ENCODE measurements at places on chromosomes 6 and 20.

- DNase-seq: no peak
These were observed 161.3 kb downstream of the SOX4 start for GRCh38 chr6:21754891-21755290.

DNA sequence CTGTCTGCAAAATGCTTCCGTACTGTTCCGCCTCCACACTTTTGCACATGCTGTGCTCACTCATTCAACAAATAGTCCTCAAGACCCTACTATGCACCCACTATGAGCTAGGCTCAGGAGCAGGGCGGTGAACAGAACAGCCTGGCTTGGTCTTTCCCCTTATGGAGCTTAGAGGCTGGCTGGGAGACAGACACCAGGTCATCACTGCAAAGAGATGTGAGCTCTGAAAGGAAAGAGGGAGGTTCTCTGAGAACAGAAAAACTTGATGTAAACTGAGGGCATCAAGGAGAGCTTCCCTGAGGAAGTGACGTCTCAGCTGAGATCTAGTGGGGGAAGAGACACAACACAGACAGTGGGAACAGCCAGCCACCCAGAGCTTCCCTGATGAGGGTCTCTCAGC, 31.0 kb upstream of the TGM2 start:
- DNase-seq: no peak

DNA sequence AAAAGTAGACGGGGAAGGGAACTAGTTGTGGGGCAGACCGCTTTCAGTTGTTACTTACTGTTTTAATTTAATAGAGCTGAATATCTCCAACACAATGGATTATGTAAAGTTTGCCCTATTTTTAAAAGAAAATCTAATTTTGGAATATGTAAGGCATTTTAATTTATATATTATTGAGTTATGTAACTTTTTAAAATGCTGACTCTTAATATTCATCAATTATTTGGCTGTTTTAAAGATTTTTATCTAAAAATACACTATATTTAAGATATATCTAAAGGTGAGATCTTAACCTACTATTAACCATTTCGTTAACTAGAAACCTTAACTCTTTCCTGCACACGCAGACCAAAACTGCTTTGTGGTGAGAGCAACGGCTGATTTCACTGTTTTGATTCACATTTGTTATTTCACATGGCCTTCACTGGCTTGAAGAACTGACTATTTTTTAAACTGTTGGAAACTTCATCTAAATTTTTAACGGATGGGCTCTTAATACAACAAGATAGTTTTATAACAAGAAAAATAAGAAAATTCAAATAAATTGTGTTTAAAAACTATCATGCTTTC, 87.9 kb downstream of the HUS1B start:
- DNase-seq: no peak

DNA sequence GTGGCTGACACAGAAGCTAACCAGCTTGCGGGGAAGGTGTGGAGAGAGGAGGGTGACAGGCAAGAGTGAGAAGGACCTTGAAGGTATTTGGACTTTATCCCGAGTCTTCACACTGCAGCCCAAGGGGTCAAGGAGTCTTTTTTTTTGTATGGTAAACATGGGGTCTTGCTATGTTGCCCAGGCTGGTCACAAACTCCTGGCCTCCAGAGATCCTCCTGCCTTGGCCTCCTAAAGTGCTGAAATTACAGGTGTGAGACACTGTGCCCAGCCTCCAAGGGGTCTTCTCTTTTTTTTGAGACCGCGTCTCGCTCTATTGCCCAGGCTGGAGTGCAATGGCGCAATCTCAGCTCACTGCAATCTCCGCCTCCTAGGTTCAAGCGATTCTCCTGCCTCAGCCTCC, 9.2 kb downstream of the SOX12 start:
- no peak for DNase-seq

GRCh38 chr6:21759721-21760120, 166.2 kb downstream of the SOX4 start:
- no peak for DNase-seq

GRCh38 chr6:111124406-111124805, 37.1 kb downstream of the SLC16A10 start:
- no peak for DNase-seq

DNA sequence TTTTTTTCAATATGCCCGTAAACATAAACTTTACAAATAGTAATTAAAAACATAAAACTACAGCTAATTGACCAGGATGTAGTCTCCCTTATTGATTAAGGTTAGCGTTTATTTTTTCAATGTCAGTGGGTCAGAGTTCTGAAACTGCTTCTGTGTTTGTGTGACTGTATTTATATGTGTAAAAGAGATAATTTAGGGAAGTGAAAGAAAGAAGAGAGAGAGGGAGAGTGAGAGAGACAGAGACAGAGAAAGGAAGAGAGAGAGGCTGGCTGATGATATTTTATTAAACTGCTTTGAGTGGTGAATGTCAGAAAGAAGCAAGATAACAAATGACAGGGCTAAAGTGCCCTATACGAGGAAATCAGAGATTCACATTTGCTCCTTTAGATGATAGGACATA, 266.1 kb upstream of the PTCHD4 start:
- DNase-seq: no peak

GRCh38 chr6:156886409-156886808, 109.2 kb downstream of the ARID1B start:
- no peak for DNase-seq

GRCh38 chr6:29483186-29483585, 4.6 kb downstream of the MAS1L start:
- DNase-seq: no peak

GRCh38 chr6:163922562-163922961, 508.0 kb downstream of the QKI start:
- DNase-seq: no peak

DNA sequence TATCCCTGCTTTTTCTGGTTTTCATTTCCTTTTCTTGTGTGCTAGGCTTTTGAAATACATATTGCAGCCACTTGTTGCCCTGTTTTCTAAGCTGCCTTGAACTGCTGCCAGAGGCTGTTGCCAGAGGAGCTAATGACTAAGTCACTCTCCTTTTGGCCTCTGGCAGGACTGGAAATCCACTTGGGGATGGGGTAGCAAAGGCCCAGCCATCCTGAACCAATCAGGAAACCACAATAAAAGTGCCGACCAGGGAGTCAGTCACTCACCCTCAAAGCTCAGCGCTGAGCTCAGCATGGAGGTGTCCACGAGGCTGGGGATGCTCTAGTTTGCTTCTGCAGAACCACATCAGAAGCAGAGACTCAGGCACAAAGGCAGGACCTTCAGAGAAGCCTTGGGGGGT, 813.0 kb downstream of the DHX35 start:
- peak; percentile 36 for DNase-seq

DNA sequence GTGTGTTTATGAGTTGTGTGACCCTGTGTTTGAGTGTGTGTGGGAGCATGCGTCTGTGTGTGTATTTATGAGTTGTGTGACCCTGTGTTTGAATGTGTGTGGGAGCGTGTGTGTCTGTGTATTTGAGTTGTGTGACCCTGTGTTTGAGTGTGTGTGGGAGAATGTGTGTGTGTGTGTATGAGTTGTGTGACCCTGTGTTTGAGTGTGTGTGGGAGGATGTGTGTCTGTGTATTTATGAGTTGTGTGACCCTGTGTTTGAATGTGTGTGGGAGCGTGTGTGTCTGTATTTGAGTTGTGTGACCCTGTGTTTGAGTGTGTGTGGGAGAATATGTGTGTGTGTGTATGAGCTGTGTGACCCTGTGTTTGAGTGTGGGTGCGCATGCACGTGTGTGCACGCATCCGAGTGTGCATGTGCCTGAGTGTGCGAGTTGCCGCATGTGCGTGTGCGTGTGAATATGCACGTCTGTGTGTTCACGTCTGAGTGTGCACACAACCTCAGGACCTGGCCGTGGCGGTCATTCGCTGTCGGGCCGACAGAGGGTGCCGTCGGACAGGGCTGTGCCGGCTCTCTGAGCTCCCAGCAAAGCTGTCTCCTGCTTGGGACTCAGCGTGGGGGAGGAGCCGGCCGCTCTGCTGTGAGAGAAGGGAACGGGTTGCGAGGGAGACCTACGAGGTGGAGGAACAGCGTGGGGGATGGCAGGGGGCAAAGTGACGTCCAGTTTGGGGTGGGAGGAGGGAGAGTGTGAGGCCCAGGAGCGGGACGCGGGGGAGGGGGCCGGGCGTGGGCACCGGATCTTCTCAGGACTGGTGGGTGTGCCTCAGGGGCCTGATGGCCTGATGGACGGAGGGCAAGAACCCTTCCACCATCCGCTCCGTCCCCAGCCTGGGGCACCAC, 19.7 kb downstream of the SLC17A9 start:
- no peak for DNase-seq

DNA sequence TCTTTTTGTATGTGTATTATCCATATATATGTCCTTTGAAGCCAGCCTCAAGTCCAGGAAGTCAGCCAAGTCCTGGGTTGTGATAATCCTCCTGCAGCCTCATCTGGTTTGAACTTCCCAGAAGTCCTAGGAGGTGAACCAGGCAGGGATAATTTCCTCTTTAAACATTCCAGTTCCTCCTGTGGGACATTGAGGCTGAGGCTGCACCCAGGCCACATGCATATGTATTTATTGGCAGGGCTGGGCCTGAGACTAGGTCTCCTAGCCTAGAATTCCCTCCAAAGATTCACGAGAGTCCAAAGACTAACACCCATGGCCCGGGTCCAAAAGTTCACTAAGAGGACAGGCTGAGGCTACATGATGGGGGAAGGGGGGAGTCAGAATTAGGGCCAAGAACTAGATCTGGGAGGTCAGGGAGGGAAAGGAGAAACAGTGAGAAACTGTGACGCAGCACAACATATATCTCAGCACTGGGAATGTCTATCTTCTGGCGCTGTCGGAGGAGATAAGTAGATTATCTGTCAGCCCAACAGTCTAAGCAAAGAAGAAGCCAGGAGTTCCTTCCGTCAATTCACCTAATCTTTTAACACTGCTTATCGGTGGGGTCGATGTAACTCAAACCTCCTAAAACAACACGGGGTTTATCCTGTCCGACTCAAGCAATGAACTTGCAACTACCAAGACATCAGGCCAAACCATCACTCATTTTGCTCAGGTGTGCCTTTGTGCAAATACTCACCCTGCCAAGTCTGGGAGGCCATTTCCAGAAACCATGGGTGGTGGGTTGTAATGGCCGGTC, 43.3 kb downstream of the SNX5 start:
- peak; percentile 53 for DNase-seq

- DNase-seq: no peak
These were observed 49.9 kb downstream of the RIN2 start for GRCh38 chr20:19807946-19808330.

DNA sequence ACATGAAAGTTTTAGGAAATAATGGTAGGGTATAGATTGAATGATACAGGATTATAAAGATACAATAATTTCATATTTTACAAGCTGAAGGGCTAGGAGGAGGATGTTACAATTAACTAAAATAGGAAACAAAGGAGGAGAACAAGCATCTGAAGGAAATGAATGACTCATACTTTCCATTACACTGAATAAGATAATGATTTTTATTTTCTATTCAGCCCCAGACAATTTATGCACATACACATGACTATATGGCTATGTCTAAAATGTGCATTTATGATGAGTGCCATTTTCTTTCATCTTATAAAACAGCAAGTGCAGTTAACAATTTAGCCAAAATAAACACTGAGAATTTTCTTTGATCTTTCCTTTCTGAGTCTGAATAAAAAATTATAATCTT, 994.6 kb upstream of the ADGRB3 start:
- no peak for DNase-seq

DNA sequence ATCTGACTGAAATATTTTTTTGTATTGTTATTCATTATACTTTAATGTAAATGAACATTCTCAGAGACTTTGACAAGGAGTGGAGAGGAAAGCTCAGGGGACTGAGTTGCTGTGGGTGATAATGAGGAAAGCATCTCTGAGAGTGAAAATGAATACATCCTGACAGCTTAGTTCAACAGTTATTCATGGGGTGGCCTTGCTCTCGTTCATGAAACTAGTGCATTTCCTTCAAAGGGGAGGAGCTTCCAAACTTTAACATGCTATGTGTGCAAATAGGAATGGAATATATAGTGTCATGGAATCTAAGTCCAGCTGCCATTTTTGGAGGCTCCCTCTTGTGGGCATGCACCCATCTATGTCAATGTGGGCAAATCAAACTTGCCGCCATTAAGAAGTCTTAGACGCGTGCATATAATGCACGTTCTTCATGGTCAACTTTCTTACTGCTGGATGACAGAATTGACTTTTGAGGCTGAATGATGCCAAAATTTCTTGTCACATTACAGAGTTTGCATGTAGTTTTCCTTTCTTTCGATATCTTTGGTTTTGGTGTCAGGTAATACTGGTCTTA, 124.3 kb upstream of the TMEM170B start:
- no peak for DNase-seq

- no peak for DNase-seq
These were observed 27.6 kb downstream of the KIF25 start for GRCh38 chr6:168024951-168025510.

GRCh38 chr6:155106456-155107115, 111.5 kb downstream of the TIAM2 start:
- no peak for DNase-seq

GRCh38 chr20:55329108-55329507, 676.2 kb downstream of the CBLN4 start:
- DNase-seq: no peak

DNA sequence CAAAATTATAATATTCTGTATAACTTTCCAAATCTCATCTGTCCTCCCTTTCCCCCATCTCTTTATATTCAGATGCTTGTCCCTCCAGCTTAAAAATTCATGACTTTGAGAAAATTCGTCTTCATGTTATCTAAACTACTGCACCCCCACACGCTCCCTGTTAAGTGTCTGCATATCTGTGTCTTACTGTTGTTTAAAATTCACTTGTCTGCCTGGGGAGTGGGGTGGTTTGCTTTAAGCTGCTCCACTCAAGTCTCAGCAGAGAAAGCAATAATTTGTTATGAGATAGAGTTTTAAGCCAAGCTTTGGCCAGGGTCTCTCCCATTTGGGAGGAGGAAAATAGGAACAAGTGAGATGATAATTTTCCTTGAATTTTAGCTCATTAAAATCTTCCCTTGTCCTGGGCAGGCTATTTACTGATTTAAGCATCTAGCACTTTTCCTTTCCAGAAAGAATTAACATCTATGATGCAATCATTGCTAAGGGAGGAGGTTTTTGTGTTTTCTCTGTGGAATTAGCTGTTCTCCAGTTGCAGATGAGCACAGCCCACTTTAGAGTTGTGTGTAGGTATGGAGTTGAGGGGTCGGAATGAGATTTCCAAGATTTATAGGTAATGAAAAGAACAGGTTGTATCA, 36.8 kb downstream of the MTHFD1L start:
- DNase-seq: no peak
